ENCODE measurements at places on chromosomes 6 and 20. TPM values are rescaled to one million over a fixed set of nuclear protein-coding genes. Genes with fewer than 3 reads are reported as not detected.

PPP1R11 gene
- total RNA-seq = 33.9 TPM

MICB gene
- 4.4 TPM for total RNA-seq

COL20A1 gene
- not detected for total RNA-seq

PTCHD4 gene
- total RNA-seq = 2.9 TPM

TP53INP2 gene
- 19.5 TPM for total RNA-seq

ARMC12 gene
- not detected for total RNA-seq

ENPP5 gene
- 2.3 TPM for total RNA-seq

ELOVL2 gene
- 1.0 TPM for total RNA-seq

APOM gene
- total RNA-seq = not detected

DNA sequence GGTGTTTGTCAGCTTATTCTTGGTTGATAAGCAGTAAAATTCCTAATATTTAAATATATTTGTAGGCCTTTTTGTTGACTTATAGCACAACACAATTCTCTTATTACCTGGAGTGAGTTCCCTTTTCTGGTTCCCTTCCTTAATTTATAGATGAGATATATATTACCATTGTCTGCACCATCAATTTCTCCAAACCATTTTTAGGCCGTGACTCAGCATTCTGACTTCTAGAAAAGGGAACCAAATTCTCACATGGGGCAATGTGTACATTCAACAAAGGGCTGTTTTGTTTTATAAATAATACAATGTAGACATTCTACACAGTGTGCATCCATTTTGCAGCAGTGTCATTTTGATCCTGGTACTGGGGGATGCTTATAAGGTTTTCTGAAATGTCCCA, 52.8 kb downstream of the NCOA7 start:
- H3K4me3 ChIP-seq = no peak overlapping the region
- no peaks in the 10 kb centered on the region for H3K27me3 ChIP-seq
- H3K36me3 ChIP-seq = no peaks in the 10 kb centered on the region
- H3K4me1 ChIP-seq = no peaks in the 10 kb centered on the region
- H3K27ac ChIP-seq = no peak overlapping the region

DNA sequence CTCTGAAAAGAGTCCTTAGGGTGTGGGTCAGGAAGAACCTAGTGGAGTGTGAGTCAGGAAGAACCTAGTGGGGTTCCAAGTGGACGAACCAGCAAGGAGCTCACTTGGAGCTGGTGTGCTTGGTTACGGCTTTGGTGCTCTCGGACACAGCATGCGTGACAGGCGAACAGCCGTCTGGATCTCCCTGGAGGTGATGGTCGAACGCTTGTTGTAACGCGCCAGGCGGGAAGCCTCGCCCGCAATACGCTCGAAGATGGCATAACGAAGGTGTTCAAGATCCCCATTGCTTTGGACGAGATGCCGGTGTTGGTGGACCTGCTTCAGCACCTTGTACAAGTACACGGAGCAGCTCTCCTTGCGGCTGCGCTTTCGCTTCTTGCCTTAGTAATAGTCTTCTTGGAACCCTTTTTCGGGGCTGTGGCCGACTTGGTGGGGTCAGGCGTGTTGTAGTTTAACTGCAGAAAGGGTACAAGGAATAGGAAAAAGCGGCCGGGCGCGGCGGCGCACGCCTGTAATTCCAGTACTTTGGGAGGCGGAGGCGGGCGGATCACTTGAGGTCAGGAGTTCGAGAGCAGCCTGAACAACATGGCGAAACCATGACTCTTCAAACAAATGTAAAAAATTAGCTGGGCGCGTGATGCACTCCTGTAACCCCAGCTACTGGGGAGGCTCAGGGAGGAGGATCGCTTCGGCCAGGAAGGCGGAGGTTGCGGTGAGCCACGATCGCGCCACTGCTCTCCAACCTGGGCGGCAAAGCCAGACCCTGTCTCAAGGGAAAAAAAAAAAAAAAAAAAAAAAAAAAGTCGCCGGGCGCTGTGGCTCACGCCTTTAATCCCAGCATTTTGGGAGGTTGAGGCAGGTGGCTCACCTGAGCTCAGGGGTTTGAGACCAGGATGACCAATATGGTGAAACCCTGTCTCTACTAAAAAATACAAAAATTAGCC, 48.0 kb downstream of the OR2B2 start:
- H3K27me3 ChIP-seq = no peaks in the 10 kb centered on the region
- peaks cover 17% of the 10 kb centered on the region for H3K4me1 ChIP-seq
- peak overlapping the region; percentile 51 for H3K4me3 ChIP-seq
- no peak for DNase-seq
- peak overlapping the region; percentile 69 for H3K27ac ChIP-seq
- no peaks in the 10 kb centered on the region for H3K36me3 ChIP-seq

DNA sequence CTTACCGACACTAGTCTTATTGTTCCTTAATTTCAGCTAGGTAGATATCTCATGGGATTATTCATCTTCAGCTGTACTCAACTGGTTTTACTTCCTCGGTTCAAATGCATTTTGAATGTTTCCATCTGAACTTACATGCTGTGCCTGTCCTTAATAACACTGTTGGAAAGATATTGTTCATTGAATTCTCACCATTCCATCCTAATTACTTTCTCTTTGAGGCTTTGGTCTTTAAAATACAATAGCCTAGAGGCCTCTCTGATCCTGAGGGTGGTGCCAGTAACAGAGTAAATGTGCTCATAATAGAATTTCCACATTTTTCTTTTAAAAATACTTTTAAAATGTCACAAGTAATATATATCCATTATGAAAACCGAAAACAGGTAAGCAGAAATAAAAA, 54.0 kb downstream of the IL20RA start:
- H3K27me3 ChIP-seq = no peaks in the 10 kb centered on the region
- H3K36me3 ChIP-seq = no peaks in the 10 kb centered on the region
- H3K4me1 ChIP-seq = no peaks in the 10 kb centered on the region
- DNase-seq = no peak
- no peak overlapping the region for H3K27ac ChIP-seq

DNA sequence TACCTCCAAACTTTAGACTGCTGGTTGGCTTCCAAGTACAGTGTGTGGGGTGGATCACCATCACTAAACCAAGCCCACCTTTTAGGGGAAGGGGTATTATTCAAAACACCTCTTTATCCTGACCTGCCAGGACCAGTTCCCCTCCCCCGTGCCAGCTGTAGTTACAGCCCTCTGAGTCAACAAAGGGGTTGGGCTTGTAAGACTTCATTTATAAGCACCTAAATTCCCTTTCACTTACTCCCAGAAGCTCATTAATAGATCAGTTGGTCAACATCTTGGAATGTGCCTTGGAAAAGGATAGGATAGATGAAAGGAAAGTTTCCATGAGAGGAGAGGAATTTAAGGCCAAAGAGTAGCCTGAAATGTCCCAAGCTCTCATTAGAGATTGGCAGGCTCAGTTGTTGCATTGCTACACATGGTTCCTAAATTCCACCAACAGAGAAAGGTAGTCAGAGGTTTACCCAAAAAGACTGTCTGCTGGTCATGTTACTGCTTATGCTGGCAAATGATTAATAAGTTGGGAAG, 59.2 kb downstream of the TNFAIP3 start:
- DNase-seq = no peak
- peaks cover 17% of the 10 kb centered on the region for H3K4me1 ChIP-seq
- H3K27ac ChIP-seq = no peak overlapping the region
- H3K36me3 ChIP-seq = no peaks in the 10 kb centered on the region

GRCh38 chr6:134172020-134172705, 119.7 kb upstream of the SLC2A12 start:
- H3K4me3 ChIP-seq = peak overlapping the region; percentile 21
- H3K4me1 ChIP-seq = peaks cover 25% of the 10 kb centered on the region
- peak overlapping the region; percentile 96 for H3K27ac ChIP-seq

GRCh38 chr6:8219352-8219943, 117.1 kb upstream of the EEF1E1 start:
- no peaks in the 10 kb centered on the region for H3K27me3 ChIP-seq
- no peak overlapping the region for H3K27ac ChIP-seq
- no peaks in the 10 kb centered on the region for H3K4me1 ChIP-seq
- H3K36me3 ChIP-seq = no peaks in the 10 kb centered on the region
- DNase-seq = no peak

DNA sequence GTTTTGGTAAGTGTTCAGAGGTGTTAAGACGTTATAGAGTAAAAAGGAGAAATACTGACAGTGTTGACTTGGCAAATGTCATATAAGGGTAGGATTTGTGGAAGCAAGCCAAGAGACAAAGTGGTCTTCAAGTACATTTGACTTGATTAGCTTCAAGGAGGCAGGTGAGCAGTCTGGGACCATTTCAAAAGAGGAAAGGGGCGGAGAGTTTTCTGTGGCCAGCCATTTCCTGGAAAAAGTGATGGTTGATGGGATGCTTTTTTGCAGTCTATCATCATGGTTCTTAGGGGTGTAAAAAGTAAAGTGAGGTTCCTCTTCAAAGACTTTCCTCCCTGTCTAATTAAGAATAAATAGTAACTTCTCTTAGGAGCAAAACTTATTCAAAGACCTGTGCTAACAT, 28.7 kb downstream of the FKBP1A start:
- H3K4me1 ChIP-seq = no peaks in the 10 kb centered on the region
- no peaks in the 10 kb centered on the region for H3K27me3 ChIP-seq
- no peak for DNase-seq
- no peak overlapping the region for H3K27ac ChIP-seq
- H3K4me3 ChIP-seq = no peak overlapping the region
- H3K36me3 ChIP-seq = peaks cover 45% of the 10 kb centered on the region

DNA sequence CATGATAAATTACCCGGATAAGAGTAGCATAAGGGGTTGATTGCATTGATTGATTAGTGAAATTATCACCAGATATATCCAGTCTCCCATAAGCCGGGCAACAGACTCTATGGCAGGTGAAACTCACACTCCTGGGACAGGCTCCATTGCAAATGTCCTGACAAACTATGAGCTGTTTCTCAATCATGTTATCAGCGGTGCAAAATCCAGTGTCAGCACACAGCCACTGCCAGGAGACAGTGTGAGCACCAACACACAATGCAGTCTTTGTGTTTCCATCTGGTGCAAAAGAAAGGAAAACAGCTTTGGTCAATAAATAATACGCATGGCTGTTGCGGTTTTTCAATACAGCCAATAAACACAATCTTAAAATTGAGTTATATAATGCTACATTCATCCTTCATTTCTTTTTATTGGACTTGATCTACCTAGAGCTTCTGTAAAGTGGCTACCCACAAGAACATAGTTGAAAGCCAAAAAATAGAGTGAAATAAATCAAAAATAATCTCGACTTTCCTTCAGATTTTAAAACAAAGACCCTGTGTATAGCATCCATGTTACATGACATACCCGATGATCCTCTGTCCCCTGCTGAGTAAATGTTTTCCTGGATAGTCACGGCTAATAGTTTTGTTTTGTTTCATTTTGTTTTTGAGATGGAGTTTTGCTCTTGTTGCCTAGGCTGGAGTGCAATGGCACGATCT, 64.3 kb upstream of the AFDN start:
- H3K27ac ChIP-seq = no peak overlapping the region
- H3K27me3 ChIP-seq = no peaks in the 10 kb centered on the region
- H3K4me1 ChIP-seq = peaks cover 29% of the 10 kb centered on the region
- no peaks in the 10 kb centered on the region for H3K36me3 ChIP-seq
- DNase-seq = no peak

DNA sequence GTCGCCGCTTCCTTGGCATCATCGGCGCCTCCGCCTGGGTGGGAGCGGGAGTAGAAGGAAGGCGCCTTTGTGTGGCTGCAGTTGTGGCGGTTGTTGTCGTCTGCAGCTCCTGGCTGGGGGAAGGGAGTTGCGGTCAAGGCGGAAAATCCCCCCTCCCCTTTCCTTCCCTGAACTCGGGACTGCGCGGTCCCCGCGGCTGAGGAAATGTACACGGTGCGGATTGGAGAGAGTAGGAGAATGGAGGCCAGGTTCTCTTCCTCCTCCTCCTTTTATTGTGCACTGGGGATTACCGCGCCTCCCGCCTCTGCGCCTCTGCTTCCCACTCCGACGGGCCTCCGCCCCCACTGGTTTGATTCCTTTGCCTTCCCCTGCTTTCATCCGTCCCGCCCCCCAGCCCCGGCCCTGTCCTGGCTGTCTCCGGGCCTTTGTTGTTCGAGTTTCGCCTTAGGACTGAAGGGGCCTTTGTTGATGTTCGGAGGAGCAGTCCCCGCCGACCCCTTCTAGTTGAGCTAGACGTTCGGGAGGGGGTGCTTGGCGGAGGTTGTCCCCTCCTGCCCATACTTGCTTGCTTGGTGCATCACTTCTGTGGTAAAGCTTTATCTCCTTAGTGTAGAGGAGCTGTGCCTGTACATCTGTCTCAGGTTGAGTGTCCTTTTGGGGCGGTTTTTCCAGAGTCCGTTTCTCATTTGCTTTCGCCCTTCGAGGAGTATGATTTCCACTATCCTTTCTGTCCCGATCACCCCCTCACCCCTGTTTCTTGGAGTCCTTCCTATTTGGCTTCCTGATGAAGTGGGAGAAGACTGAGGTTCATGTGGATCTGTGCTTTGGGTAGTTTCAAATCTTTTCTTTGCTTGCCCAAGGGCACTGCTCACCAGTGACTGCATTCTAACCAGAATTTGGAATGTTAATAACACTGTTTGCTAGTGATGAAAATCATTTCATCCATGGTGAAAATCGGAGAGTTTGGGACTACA, 764 bp downstream of the ZNF292 start:
- H3K27ac ChIP-seq = peak overlapping the region; percentile 99
- H3K27me3 ChIP-seq = no peaks in the 10 kb centered on the region
- peak; percentile 19 for DNase-seq
- H3K4me1 ChIP-seq = no peaks in the 10 kb centered on the region

- peaks cover 6% of the 10 kb centered on the region for H3K36me3 ChIP-seq
- no peak overlapping the region for H3K27ac ChIP-seq
- H3K27me3 ChIP-seq = no peaks in the 10 kb centered on the region
Observed at GRCh38 chr6:128057946-128058345, 157.1 kb upstream of the THEMIS start.

GRCh38 chr6:63773200-63773599, 137.6 kb downstream of the PHF3 start:
- no peak for DNase-seq
- H3K27me3 ChIP-seq = no peaks in the 10 kb centered on the region
- no peaks in the 10 kb centered on the region for H3K36me3 ChIP-seq
- H3K4me3 ChIP-seq = no peak overlapping the region
- H3K27ac ChIP-seq = no peak overlapping the region

GRCh38 chr20:55139173-55139765, 663.9 kb downstream of the DOK5 start:
- H3K36me3 ChIP-seq = no peaks in the 10 kb centered on the region
- H3K27me3 ChIP-seq = no peaks in the 10 kb centered on the region
- DNase-seq = no peak
- H3K4me3 ChIP-seq = no peak overlapping the region
- no peaks in the 10 kb centered on the region for H3K4me1 ChIP-seq

DNA sequence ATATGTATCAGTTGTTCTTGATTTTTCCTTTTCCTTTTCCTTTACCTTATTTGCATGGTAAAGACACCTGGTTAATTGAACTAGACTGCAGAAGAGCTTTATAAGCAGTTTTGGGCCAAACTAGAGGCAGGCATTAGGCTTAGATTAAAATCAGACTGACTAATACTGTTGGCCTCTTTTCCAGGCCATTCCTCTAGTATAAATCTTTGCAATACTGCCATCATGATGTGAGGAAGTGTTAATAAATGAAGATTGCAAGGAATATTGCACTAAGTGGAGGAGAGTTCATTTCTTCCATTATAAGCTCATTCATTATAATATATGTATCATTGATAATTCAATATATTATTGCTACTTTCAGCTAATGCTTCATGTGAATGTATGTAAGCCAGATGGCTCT, 163.8 kb downstream of the MMUT start:
- no peak overlapping the region for H3K4me3 ChIP-seq
- DNase-seq = no peak
- H3K27ac ChIP-seq = no peak overlapping the region
- no peaks in the 10 kb centered on the region for H3K36me3 ChIP-seq

GRCh38 chr20:41532935-41533334, 85.2 kb downstream of the CHD6 start:
- H3K36me3 ChIP-seq = peaks cover 22% of the 10 kb centered on the region
- no peak overlapping the region for H3K4me3 ChIP-seq
- DNase-seq = no peak
- H3K27me3 ChIP-seq = no peaks in the 10 kb centered on the region
- peaks cover 4% of the 10 kb centered on the region for H3K4me1 ChIP-seq
- no peak overlapping the region for H3K27ac ChIP-seq

- no peak for DNase-seq
- H3K36me3 ChIP-seq = no peaks in the 10 kb centered on the region
- no peak overlapping the region for H3K27ac ChIP-seq
Observed at GRCh38 chr6:21437581-21437980, 156.0 kb upstream of the SOX4 start.
